ENCODE measurements at places on chromosomes 5 and 9. TPM values are rescaled to one million over a fixed set of nuclear protein-coding genes. Genes with fewer than 3 reads are reported as not detected.

Gene ELOVL7
- 0.13 TPM for total RNA-seq

Gene GABRA6
- total RNA-seq: not detected

Gene ACTBL2
- not detected for total RNA-seq

Gene SPOCK1
- total RNA-seq: 9.7 TPM
